ENCODE measurements at places on chromosomes 2 and 18. TPM values are rescaled to one million over a fixed set of nuclear protein-coding genes. Genes with fewer than 3 reads are reported as not detected.

- no peak for DNase-seq
Measured at GRCh38 chr18:392928-393573, 107.5 kb downstream of the COLEC12 start.

- no peak for DNase-seq
Measured at GRCh38 chr2:100289020-100289419, 33.3 kb downstream of the LONRF2 start.

GRCh38 chr2:168155046-168155445 is 92.3 kb downstream of the STK39 start:
- no peak for DNase-seq

DNA sequence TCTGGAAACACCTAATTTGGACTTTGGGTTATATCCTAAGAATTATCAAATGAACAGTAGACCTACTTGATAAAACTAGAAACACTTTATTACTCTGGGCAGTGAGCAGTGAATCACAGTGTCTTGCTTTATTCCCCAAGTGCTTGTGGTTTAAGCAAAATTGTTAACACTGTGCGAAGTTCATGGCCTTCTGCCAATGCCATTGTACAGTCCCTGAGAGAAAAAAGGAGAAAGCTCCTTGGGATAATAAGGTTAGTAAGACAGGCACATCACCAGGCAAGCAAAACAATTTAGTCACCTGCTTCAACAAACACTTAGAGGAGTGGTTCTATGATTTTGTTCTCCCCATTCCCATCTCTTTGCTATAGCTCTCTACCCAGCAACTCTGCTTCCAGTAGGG is 39.8 kb downstream of the ADCYAP1 start:
- no peak for DNase-seq

The ODC1 gene
- total RNA-seq, result 73.5 TPM

The PSD4 gene
- 174 TPM for total RNA-seq

The NEU4 gene
- total RNA-seq, result 0.37 TPM

The BARD1 gene
- 31.1 TPM for total RNA-seq

The PTPRM gene
- 6.3 TPM for total RNA-seq

- DNase-seq, result no peak
Measured at GRCh38 chr2:100833331-100833730, 13.4 kb downstream of the NPAS2 start.

- DNase-seq, result no peak
Measured at GRCh38 chr2:105883911-105884694, 139.4 kb downstream of the NCK2 start.

- no peak for DNase-seq
Measured at GRCh38 chr2:43754180-43754579, 19.7 kb upstream of the DYNC2LI1 start.

The ANKRD29 gene
- total RNA-seq, result not detected
